ENCODE measurements at places on chromosomes 12 and 14.

DNA sequence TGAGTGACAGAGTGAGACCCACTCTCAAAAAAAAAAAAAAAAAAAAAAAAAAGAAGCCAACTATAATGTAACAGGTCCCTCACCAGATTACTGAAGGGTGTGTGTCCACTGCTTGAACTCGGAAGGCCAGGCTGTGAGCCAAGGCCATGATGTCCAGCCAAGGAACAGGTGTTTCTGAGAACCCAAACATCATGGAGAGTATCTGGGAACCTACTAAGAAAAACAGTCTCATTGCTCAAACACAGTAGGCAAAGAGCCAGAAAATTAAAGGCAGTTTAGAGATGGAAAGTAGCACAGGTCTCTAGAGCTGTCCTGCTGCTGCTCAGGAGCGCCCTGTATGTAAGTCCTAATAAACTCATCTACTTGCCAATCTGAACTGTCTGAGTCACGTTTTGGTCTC, 12.5 kb upstream of the MAP4K5 start:
- no peak for DNase-seq

DNA sequence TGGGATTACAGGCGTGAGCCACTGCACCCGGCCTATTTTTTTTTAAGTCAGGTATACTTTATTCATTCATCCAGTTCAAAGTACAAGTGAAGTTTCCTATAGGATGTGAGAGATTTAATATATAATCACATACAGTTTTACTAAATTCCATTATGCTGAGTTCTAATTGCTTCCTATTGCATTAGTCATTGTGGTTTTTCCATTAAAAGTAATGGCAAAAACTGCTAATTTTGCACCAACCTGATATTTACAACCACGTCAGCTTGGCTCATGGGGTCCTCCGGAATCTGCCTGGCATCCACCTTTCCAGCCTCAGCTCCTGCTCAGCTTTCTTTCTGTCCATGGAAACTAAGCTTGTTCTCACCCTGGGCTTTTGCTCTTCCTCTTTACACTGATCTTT, 67.0 kb upstream of the CSRP2 start:
- DNase-seq = no peak

DNA sequence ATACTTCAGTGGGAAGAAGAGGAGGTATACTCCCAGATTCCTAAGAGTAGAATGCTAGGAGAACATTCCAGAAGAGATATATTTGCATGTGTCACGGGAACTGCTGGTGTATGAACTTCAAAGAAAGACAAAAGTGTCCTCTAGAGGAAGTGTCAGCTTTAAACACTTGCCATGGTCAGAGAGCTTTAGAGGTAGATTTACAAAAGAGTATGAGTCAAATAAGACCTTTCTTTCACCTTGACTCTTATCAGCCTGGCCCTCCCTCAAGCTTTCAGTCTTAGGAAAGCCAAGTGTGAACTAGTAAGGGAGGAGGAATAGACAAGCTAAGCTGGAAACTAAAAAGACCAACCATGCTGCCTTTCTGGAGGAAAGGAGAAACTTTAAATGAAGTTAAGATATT, 34.7 kb downstream of the COX8C start:
- DNase-seq = no peak

GRCh38 chr12:50282721-50283228, 545 bp downstream of the LIMA1 start:
- DNase-seq = no peak

GRCh38 chr14:75121552-75121951, 5.3 kb downstream of the NEK9 start:
- no peak for DNase-seq
